ENCODE measurements at places on chromosomes 3 and 15.
A peak's percentile ranks its signal among the peaks of the same experiment; 100 is the strongest.

GRCh38 chr3:117630469-117630868, 920.9 kb downstream of the TUSC7 start:
- no peak for DNase-seq

- DNase-seq: peak; percentile 15
Observed at GRCh38 chr3:134079111-134079547, 49.4 kb upstream of the SLCO2A1 start.

GRCh38 chr3:169552533-169552932, 111.0 kb downstream of the MECOM start:
- peak; percentile 71 for DNase-seq

DNA sequence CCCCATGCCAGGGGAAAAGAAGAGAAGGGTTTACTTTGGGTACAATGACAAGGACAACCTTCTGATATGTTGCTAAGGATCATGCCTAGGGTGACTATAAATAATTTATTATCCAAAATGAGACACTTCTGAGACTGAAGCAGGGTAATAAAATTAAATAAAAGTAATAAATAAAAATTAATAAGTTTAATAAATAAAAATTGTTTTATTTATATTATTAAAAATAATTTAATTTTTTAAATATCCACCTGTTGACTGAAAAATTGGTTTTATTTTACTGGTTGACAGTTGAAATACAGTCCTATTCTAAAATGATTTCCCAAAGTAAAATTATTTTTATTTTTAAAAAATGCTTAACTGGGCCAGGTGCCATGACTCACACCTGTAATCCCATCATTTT, 102.0 kb downstream of the FHIT start:
- no peak for DNase-seq

Data from epithelial cell of esophagus (primary cell).